Natural killer cell treated with Interleukin-12 subunit alpha and Interleukin-12 subunit beta and Interleukin-15 and Interleukin-18, amount 100 ng/mL, for 72 hours (primary cell): ENCODE measurements at places on chromosomes 3 and 15. TPM values are rescaled to one million over a fixed set of nuclear protein-coding genes. Genes with fewer than 3 reads are reported as not detected.

Gene SQOR
- 193 TPM for total RNA-seq

Gene GNAT1
- total RNA-seq, result not detected

DNA sequence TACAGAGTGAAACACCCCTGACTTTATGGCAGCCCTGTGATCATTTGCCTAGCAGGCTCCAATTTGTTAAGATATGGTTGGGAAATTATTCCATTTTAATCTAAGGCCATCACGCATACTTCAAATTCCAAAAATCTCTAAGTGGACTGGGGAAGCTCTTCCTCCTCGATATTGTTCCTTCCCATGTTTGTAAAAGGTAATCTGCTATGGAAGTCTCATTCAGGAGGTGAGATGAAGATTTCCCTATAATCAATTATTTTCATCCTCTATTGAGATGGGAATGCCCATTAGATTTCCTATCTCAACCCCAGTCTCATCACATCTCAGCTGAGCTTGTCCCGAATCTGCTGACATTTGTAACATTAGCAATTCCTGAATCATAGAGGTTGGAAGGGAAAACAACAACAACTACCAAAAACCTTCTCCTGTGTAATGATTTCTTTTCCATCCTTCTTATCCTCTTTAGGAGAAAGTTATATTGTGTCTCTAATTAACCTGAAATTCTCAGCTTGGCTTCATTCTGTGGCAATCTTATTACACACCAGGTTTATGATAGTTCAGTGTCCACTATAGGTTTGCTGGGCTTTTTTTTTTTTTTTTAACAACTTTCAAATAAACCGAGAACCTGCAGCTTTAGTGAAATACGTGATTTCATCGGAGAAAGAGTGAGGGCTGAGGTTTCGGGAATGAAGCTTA, 2.2 kb upstream of the NR2F2 start:
- H3K27me3 ChIP-seq, result peaks cover 63% of the 10 kb centered on the region
- H3K4me3 ChIP-seq, result no peak overlapping the region
- H3K36me3 ChIP-seq, result peaks cover 37% of the 10 kb centered on the region
- no peak for DNase-seq
- H3K4me1 ChIP-seq, result peaks cover 15% of the 10 kb centered on the region

Gene CCR9
- total RNA-seq, result not detected

Gene SMCO1
- total RNA-seq, result not detected
